ENCODE measurements at places on chromosomes 1 and 21.

DNA sequence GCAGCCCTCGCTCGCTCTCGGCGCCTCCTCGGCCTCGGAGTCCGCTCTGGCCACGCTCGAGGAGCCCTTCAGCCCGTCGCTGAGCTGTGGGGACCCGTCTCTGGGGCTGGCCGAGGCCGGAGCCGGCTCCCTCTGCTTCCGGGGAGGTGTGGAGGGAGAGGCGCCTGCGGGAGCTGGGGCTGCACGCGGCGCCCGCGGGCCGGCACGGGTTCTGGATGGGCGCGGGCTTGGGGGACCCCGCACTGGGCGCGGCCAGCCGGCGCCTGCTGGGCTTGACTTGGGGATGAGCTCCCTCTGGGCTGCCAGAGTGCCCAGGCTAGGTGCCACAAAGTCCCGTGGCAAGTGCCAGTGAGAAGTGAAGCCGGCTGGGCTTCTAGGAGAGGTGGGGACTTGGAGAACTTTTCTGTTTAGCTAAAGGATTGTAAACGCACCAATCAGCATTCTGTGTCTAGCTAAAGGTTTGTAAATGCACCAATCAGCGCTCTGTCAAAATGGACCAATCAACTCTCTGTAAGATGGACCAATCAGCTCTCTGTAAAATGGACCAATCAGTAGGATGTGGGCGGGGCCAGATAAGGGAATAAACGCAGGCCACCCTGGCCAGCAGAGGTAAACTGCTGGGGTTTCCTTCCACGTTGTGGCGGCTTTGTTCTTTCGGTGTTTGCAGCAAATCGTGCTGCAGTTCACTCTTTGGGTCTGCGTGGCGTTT, 20.2 kb downstream of the EXOC8 start:
- no peak for DNase-seq

DNA sequence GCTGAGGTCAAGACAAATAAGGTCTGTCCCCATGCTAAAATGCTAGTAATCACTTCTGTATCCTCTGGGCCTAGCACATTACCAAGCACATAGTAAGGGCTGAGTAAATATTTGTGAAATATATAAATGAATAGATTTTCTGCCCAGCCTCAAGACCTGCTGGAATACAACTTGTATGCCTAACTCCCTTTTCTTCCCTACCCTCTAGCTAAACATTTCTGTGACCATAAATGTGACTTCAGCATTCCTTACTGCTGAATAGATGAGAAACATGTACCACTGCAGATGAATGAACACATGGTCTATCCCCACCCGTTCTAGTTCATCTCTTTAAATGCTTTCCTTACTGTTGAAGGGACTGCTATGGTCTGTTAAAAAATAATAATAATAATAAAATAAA, 209.0 kb upstream of the HOOK1 start:
- no peak for DNase-seq

- DNase-seq = no peak
These were observed 20.4 kb downstream of the MAP7D1 start for GRCh38 chr1:36176106-36176949.

DNA sequence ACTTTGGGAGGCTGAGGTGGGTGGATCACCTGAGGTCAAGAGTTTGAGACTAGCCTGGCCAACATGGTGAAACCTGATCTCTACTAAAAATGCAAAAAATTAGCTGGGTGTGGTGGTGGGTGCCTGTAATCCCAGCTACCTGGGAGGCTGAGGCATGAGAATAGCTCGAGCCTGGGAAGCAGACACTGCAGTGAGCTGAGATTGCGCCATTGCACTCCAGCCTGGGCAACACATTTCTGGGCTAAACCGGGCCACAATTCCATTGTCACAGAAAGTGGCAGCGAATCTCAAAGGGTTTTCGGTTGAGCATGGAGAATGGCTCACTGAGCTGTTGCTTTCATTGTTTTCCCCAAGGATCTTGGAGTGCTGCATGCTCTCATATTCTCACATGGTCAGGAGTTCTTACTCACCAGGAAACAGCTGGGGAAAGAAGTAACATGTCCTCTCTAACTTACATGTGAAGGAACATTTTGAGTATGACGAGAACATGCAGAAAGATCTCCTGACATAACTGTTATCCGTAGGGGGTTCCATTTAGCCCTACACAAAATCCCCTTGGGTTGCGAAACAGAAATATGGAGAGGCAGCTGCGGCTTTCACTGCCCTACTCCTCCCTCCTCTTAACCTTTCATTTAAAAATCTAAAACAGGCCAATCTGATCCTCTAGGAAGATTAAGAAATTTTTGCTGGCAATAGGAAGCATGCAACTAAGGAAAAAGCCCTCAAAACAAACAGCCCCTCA, 341.1 kb downstream of the PCP4 start:
- DNase-seq = no peak

- DNase-seq = no peak
These were observed 136.6 kb downstream of the LYPLAL1 start for GRCh38 chr1:219310181-219310728.

DNA sequence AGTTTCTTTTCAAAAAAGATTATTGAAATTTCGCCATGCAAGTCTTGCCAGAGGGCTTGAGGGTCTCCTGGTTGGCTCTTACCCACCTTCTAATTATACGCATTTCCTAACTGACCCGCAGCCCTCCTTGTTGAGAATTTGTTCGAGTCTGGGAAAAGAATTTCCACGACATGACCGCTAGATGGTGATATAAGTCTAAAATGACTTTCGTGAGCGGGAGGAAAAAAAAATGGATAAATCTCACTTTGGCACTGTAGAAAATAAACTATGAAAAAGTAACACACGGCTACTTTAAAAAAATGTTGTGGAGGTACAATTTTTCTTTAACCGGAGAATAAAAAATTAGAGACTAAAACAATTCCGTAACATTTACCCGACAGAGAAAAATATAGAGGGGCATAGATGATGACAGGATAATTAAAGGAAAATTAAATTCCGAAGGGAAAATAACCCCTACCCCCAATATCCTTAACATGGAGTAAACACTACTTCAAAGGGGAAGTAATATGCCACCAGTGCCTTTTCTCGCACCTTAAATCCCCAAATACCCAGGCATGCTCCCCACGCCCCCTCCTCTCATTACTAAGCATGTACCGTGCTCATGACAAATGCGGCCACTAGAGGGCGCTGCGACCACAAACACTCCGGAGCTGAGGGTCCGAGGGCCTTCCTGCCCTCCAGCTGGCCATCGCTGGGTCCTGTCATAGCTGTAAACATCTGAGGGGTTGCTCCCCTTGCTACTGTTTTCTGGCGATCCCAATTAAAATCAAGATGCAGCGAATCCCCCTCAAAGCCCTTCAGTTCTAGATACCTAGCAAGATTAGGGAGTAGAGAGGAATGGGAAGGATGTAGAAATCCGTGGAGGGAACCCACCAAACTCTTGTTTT, 266.9 kb downstream of the ASTN1 start:
- no peak for DNase-seq

DNA sequence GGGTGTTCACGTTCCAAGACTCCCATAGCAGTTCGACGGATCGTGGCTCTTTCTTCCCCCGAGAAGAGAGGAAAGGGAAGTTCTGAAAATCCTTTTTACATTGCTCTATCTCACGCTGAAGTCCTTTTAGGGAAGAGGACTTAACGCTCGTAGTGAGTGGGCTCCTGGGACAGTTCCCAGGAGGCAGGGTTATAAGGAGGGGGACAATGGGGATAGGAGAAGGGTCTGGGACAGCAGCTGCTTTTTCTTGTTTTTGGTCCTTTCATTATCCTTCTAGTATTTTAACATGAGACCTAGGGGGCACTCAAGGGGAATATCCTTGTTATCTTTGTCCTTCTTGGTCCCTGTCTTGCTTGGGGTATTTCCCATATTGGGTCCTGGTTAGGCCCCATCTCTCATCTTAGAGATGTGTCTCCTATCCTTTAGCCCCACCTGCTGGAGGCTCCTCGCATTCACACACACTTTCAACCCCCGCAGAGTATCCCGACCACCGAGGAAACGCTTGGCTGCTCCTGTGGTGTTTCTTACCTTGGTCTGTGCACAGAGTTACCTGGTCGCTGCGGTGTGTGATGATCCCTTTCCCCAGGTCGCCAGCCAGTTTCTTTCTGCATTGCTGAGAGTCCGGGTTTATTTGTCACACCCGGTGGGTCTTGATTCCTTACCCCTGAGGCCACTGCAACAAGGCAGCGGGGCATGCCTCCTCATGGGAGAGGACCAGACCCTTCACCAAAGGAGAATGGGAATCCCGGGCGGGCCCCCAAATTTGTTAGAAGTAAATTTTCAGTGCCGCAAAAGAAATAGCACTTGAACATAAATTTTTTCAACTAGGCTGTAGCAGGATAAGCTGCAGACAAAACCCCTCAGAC, 29.7 kb downstream of the SCCPDH start:
- DNase-seq = no peak

DNA sequence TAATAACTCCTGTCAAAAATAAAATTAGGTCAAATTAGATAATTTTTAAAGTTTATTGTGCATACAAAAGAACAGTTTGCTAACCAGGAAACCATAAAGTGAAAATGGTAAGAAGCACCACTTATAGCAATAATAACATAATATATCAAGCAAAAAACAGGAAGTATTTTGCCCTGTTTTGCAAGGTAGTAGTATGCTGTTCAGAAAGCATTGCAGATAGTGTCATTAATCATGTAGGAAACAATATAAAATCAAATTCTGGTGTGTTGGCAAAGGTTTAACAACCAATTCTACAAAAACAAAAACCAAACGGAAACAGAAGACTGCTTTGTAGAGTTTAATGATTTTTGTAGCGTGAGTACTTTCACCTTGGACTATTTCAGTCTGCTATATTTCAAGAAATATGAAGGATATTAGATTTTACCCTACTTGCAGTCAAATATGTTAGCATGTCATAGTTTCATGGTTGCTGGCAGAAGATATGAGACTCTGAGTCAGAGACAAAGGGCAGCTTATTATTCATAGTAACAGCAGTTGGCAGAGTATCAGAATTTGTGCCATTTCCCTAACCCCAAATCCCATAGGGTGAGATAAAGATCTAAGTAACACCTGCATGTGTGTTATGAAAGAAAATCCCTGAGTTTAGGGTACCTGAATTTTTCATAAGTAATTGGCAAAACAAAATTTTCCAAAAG, 729.0 kb upstream of the BRINP3 start:
- DNase-seq = no peak

- DNase-seq = no peak
These were observed 163.5 kb downstream of the TOMM20 start for GRCh38 chr1:234965111-234965510.

GRCh38 chr1:10212476-10212875, 2.1 kb downstream of the KIF1B start:
- no peak for DNase-seq

GRCh38 chr1:86085741-86086409, 70.7 kb downstream of the COL24A1 start:
- DNase-seq = no peak

DNA sequence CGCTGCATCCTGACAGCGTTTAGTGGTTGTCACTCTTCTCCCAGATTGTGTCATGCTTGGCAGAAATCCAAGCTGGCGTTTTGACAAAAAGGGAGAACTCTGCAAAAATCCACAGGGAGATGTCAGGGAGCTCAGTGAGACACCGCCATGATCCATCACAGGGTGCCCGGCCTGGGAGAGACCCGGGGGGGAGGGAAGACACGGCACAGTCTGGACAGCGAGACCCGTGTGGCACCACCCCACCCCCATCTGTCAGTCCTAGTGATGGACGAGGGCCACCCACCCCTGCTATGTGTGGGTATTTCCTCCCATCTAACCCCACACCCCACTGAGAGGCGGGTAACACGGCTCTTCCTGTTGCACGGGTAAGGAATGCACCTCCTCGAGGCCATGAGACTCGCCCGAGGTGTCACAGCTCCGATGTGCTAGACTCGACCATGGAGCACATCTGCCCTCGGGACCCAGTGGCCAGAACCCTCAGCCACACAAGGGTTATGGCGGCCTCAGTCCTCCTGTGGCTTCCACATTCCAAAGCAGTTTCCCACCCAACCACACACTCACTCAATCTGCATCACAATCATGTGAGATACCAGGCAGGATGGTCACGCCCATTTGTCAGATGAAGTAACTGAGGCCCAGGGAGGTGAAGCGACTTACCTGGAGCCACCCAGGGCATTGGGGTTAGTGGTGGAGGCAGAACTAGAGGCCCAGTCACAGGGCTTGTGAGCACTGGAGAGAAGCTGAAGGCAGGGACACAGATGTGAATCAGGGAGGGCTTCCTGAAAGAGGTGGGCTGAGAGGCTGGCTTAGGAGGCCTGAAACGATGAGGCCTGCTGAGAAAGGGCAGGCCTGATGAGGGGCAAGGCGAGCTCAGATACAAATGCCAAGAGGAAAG, 688.5 kb downstream of the MATN1 start:
- DNase-seq = no peak

DNA sequence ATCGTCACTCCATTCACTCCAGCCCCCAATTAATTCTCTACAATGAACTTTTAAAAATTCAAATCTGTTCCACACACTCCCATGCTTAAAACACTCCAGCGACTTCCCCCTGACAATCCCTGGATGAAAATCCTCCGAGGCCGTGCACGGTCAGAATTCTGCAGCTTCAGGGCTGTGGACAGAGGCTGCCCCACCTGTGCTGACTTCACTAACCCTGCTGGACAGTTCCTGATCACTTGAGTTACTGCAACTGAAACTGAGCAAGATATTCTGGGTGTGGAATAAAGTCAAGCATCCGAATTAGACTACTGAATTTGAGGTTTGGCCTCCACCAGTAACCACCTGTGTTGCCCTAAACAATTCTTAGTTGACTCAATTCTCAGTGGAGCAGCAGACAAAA, 1.0 kb upstream of the JAK1 start:
- no peak for DNase-seq

DNA sequence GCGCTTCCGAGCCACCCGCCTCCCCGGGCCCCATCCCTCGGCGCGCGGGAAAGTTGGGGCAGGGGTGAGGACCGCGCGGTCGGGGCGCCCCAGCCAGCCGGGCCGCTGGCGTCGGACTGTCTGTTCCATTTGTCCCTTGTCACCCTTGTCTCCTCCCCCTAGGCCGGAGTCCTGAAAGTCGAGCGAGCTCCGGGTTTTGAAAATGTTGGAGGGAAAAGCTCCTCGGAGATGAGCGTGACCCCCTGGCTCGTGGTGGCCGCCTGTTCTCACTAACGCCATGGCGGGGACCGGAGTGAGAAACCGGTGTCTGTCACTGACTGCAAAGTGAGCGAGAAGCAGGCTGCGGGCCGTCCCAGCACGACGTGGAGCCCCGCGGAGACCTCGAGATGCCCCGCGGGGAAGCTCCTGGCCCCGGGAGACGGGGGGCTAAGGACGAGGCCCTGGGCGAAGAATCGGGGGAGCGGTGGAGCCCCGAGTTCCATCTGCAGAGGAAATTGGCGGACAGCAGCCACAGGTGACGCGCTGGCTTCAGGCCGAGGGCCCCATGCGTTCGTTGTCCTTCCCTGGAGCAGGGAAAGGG, 491 bp downstream of the PER3 start:
- no peak for DNase-seq

GRCh38 chr1:41728403-41729202, 190.1 kb downstream of the HIVEP3 start:
- no peak for DNase-seq

DNA sequence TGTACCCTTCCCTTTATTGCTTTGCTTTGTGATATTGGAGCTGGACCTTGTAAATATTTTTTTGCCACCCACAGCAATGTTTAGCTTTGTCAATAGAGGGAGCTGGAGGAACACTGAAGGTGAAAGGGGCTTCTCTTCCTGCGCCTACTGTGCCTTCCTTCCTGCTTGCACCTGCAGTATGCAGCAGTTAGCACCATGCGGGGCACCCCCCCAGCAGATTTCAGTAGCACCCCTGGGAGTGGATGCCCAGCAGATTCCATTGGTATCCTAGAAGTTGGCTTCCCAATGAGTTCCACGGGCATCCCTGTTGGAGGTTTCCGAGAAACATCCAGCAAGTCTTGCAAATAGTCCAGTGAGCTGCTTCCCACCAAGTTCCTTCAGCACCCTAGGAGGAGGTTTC, 25.6 kb downstream of the S100A10 start:
- DNase-seq = peak; percentile 22

- no peak for DNase-seq
These were observed 94.7 kb downstream of the PLPP3 start for GRCh38 chr1:56484695-56485094.
